EH (cell line): ENCODE measurements at places on chromosomes 5 and 9.

- peak; percentile 77 for DNase-seq
Observed at GRCh38 chr5:107968998-107969397, 298.3 kb upstream of the EFNA5 start.

DNA sequence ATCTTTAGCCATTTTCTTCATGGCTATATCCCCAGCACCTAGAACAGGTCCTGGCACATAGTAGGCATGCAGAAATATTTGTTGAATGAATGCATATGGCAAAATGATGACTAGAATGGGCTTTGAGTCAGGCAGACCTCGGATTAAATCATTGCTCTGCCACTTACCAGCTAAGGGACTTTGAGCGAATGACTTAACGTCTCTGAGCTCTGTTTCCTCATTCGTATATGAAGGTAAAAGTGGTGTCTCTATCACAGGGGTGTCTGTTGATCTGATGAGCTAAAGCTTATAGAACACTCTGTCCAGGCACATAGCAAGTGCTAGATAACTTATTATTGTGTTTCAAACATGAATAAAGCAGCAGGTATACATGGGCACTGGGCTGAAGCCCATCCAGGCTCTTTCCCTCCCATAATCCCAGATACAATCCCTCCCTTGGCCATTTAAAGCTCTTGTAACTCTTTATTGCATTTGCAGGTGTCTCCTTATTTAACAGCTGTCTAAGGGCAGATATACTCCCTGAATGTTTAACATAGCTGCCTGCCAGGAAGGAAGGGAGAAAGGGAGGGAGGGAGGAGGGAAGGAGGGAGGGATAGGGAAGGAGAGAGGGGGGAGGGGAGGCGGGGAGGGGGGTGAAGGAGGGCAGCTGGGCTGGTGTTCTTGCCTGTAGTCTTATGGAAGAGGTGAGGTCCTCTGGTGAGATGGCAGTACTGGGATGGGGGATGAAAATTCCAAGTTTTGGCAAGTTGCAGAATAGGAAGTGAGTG lies 23.2 kb upstream of the STXBP1 start:
- no peak for DNase-seq

DNA sequence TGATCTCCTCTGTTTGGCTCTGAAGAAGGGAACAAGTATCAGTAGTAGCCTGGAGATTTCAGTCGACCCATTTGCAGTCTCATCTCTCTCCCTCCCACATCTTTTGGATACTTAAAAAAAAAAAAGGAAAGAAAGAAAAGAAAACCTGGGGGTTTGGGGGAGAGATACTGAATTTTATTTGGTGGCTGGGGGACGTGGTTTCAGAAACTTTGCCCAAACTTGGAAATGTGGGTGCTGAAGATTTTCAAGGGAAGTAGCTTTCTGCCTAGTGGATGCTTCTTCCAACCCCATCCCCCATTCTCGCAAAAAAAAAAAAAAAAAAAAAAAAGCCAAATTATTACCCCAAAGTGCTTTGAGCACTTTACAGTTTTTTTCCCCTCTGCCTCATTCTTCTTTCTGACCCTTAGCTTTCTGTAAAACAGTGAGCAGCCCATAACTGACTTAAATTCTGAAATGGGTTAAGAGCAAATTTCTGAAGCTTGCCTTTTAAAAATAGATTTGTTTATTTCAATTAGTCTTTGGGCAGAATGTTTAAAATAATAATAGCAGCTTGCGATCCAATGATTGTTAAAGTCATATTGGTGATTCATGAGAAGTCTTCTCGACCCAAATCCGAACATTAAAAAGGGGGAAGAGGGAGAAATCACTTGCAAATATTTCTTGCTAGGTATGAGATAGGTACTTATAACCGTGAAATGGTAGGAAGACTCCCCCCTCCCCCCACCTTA lies 894 bp downstream of the FST start:
- DNase-seq: peak; percentile 57

DNA sequence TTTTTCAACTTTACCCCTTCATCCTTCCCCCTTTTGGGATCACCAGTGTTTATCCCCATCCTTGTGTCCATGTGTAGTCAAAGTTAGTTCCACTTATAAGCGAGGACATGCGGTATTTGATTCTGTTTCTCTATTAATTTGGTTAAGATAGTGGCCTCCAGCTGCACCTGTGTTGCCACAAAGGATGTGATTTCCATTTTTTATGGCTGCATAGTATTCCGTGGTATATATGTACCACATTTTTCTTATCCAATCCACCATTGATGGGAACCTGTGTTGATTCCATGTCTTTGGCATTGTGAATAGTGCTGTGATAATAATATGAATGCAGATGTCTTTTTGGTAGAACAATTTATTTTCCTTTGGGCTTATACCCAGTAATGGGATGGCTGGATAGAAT lies 252.4 kb downstream of the ARRDC3 start:
- no peak for DNase-seq

GRCh38 chr5:58235299-58235698 lies 224.6 kb downstream of the PLK2 start:
- peak; percentile 37 for DNase-seq

DNA sequence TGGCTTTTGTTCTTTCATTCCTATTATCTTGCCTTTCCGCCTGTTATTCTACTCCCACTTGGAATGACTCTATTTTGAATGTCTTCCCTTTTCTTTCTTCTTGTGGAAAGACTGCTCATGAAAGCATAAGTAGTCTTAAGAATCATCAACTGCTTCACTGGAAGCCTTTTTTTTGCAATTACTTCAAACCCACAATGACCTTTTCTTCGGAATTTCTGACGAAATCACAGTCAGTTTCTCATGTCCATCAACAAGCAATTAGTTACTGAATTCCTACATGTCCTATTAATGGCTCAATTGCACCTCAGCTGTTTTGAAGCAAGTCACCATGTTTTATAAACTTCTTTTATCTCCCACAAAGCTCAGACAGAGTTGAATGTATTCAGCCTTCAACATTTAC lies 196.2 kb downstream of the TARS1 start:
- DNase-seq: peak; percentile 20

DNA sequence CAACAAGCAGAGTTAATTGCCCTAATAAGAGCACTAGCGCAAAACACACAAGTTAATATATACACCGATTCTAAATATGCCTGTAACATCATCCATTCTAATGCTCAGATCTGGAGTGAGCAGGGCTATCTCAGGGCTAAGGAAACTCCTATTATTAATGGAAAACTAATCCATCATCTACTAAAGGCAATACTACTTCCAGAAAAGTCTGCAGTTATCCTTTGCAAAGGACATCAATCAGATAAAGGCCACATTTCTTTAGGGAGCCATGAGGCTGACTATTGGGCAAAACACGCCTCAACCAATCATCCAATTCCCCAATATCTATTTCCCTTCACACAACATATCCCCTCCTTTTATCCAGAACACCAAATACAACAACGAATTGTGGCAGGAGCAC lies 1032.3 kb upstream of the NUDT12 start:
- no peak for DNase-seq

- peak; percentile 30 for DNase-seq
Observed at GRCh38 chr5:126139086-126139485, 284.1 kb upstream of the GRAMD2B start.

DNA sequence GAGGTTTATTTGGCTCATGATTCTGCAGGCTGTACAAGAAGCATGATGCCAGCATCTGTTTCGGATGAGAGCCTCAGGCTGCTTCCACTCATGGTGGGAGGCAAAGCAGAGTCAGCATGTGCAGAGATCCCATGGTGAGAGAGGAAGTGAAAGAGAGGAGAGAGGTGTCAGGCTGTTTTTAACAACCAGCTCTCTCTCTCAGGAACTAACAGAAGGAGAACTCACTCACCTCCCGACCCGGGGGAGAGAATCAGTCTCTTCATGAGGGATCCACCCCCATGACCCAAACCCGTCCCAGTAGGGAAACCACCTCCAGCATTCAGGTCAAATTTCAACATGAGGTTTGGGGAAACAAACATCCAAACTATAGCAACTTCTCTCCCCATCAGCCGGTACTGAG lies 187.7 kb downstream of the ENC1 start:
- DNase-seq: no peak

- no peak for DNase-seq
Observed at GRCh38 chr5:173542964-173543363, 73.5 kb downstream of the BOD1 start.

DNA sequence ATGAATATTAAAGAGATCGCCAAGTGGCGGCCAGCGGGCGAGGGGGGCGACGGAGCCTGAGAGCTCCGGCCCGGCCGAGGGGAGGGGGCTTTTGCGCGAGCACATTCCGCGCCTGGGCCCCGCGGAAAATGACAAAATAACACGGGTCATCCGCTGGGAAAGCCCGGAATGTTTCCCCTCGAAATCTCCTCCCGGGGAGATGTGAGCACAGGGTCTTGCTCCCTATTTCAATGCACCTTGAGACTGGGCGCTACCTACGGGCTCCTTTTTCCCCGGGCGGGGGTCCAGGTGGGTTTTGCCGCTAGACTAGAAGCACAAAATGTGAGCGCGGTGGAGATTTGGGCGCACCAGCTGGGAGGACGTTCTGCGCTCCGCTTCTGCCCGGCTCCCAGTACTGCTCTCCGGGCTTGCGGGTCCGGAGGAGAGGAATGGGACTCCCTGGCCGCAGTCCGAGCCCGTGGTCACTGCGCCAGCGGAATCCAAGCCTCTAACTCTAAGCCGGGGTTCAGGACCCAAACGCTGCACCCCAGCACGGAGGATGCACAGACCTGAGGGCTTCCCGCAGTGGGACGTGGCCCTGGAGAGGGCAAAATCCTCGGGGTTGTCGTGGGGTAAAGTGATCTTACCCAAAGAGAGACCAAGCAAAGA lies 2.8 kb upstream of the PRDM12 start:
- no peak for DNase-seq

DNA sequence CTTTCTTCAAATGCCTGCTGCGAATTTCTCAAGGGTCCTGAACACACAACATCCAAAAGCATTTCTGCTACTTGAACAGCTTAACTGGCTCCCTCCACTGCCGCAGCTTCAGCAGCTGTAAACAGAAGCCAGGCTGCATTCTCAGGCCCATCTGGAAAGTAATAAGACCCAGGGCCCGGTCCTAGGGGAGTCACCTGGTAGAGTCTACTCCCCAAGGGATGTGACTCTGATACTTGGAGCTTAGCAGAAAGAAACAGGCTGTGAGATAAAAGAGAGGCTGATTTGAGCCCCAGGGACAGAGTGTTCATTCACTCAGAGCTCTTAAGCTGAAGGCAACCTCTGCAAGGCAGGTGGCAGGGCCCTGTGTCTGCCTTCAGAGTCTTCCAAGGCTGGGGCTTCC lies 356.8 kb downstream of the SPOCK1 start:
- no peak for DNase-seq

- DNase-seq: peak; percentile 80
Observed at GRCh38 chr5:32613050-32613672, 27.8 kb downstream of the SUB1 start.

GRCh38 chr5:157659868-157660660 lies 7.8 kb upstream of the SOX30 start:
- DNase-seq: no peak

- no peak for DNase-seq
Observed at GRCh38 chr5:90871391-90871991, 312.9 kb downstream of the ADGRV1 start.

GRCh38 chr5:28975508-28975907 lies 1937.1 kb upstream of the CDH9 start:
- DNase-seq: no peak

- DNase-seq: peak; percentile 33
Observed at GRCh38 chr5:53991942-53992341, 318.4 kb downstream of the ARL15 start.

DNA sequence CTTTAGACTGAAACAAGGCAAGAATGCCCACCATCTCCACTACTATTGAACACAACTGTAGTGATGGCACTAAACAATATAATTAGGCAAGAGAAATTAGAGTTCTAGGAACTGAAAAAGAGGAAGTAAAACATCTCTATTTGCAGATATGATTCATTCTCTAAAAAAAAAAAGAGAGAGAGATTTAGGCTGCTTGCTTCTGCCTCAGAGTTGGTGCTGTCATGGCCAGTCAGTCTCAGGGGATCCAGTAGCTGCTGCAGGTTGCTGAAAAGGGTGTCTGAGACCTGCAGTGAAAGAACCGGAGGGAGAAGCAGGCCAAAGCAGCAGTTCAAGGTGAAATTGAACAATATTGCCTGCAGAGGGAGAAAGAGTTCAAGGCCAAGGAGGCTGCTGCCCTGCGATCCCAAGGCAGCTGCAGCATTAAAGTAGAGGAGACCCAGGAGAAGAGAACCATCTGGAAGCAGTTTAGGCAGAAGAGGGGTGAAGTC lies 72.5 kb downstream of the AP3B1 start:
- peak; percentile 35 for DNase-seq

- DNase-seq: no peak
Observed at GRCh38 chr9:98529841-98530240, 178.9 kb downstream of the GABBR2 start.

DNA sequence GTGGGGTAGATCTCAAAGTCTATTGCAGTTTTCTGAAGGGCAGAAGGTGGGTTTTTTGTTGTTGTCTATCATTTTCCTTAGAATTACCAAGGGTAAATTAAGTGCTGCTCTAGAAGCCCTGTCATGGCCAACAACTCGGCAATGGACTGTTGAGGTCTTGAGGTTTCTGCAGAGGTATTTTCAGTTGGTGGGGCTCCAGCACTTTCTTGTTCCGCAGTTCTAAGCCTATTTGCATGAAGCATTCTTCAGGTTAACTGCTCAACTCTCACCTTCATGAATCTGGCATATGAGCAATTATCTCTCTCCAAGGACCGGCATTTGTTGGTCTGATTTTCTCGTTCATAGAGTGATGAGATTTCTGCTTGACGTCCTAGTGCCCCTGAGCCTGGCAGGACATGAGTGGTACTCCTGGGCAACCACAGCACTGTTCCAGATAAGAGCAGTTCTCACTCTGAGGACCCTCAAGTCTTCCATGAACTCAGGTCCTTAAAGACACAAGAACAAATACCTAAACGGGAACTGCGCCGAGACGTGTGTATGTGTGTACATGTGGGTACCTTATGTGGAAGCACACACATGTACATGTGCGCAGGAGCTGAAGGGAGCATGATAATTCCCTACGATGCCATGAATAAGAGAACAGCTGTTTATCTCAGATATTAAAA lies 544.5 kb downstream of the CSNK1G3 start:
- no peak for DNase-seq

DNA sequence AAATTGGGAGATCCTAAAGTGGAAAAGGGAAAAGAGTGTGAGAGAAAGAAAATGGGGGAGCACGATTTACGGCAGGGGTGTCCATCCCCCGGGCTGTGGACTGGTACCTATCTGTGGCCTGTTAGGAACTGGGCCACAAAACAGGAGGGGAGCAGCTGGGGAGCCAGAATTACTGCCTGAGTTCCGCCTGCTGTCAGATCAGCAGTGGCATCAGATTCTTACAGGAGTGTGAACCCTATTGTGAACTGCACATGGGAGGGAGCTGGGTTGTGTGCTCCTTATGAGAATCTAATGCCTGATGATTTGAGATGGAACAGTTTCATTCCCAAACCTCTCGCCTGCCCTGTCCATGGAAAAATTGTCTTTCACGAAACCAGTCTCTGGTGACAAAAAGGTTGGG lies 108.3 kb upstream of the ADAMTSL1 start:
- DNase-seq: no peak

DNA sequence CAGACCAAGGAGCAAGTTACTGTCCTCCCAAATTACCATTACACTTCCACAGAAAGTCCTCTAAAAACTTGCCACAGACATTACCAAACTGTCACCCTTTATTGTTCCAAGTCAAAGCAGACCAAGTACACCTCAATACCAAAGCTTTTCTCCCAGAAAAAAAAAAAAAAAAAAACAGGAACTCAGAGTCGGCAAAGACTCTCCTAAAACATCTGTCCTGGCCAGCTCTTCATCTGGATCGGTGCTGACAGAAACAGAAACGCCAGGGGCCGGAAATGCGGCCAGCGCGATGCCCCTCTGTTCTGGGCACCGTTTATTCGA lies 718 bp downstream of the DEPDC1B start:
- DNase-seq: no peak

- no peak for DNase-seq
Observed at GRCh38 chr5:39624890-39625289, 200.1 kb upstream of the DAB2 start.

- peak; percentile 28 for DNase-seq
Observed at GRCh38 chr5:135030123-135030955, 3.7 kb downstream of the PITX1 start.
